Mucosa of gallbladder (tissue), 1 donor: ENCODE measurements at places on chromosomes 5 and 9.

DNA sequence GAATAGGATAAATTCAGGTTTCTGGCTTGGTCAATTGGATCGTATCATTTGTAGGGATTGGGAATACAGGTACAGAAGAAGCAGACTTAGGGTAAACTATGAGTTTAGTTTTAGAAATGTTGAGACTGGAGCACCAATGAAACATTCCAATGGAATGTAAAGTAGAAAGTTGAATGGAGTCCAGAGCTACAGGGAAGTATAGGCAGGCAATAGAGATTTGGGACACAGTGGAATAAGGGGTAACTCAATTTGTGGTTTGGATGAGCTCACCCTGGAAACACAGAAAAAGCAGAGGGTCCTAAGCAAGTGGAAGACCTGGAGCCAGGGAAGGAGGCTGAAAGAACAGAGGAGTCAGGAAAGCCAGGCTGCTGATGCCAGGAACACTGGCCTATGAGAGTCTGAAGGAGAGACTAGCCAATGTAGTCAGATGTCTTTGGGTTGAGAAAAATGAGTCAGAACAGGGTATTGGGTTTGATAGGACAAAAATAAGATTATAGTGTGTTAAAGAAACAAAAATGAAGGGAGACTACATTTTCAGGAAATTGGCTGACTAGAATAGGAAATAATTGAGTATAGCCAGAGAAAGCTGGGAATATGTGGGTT, 72.8 kb downstream of the STARD4 start:
- no peak for DNase-seq

DNA sequence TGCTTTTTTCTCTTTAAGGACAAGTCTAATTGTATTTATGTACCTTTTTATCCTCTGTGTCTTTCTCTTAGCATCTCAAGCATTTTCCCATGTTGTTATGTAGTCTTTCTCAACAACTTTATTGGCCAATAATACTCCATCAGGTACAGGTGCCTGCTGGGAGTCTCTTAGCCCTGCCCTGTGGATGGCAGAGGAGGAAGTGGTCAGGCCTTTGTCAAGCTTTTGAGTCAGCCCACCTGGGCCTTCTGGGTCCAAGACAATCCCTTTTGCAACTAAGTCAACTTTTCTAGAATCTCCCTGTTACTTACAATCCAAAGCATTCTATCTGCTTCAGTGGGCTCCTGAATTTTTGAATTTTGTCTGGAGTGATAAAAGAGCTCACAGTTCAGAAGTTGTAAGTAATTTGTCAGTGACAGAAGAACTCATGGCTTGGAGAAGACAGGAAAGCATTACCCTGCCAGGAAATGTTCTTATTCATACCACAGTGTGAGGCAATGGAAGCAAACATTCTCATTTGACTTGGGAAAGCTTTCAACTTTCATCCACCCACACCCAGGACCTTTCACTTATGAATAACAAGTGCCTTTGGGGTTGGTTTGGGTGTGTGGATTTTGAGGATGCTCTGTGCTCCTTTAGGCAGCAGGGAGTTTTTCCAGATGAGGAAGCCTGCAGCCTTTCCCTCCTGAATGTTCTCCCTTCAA, 200.0 kb upstream of the S1PR3 start:
- no peak for DNase-seq

DNA sequence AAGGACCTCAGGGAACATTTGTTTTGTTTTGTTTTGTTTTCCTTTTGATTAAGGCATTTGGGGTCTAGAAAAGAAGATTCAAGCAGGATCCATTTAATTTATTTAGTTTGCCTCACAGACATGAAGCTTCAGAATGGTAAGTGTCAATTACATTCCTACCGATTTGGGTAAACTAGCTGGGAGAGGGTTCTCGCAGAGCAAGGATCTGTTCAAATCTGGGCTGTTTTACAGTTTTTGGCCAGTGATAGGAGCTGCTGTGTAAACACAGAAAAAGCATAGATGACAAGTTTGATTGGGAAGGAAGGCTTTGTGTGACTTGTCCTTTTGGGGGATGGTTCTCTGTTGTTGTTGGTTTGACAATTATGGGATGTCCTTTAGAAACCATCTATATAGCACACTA, 470.3 kb upstream of the WWC1 start:
- no peak for DNase-seq

DNA sequence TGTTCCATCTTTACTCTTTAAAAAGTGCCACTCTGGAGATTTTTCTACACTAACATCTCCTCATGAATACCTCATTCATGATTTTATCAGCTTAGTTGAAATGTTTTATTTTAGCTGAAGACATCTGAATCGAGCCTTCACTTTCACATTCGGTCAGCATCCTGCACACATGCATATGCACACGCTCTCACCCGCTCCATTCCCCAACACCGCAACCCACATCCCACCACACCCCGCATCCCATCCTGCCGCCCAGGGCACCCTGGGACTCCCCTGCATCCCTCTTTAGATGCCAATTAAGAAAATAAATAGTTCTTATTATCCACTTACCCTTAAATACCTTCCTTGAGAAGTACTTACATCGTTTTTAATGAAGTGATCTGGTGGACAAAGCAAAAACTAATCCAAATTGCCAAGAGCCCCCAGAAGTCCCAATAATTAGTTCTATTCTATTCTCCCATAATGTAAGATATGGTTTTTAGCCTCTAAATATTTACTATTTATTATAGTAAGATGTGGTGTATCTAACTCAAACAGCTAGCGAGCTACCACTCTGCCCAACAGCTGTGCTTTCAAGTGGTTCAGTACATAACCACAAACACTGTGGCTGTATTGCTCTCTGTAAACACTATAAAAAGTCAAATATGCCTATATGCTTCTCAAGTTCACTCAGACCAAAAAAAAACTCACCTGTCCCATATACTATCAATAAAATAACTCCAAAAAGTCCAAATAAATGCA, 38.2 kb downstream of the GZMK start:
- no peak for DNase-seq

GRCh38 chr5:122902263-122902662, 56.9 kb downstream of the SNX24 start:
- DNase-seq: no peak

- DNase-seq: no peak
These were observed 71.7 kb downstream of the ANKRD55 start for GRCh38 chr5:56161439-56161823.

DNA sequence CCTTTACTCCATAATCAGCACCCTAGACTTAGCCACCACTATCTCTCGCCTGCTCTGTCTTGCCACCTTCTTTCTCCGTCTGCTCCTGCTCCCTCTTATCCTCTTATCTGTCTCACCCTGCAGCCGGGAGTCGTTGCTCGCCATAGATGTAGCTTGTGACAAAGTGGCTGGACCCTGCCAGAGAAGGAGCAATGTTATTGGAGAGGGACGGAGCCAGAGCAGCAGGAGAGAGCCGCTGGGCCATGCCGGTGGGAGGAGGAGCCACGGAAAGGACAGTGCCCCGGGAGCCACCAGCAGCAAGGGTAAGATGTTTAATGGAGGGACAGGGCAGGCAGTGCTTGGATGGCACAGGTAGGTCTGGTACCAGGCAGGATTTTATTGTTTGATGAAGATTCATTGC, 137.3 kb downstream of the SEC61B start:
- no peak for DNase-seq

- DNase-seq: no peak
These were observed 112.8 kb downstream of the GCNT1 start for GRCh38 chr9:76571743-76572146.

DNA sequence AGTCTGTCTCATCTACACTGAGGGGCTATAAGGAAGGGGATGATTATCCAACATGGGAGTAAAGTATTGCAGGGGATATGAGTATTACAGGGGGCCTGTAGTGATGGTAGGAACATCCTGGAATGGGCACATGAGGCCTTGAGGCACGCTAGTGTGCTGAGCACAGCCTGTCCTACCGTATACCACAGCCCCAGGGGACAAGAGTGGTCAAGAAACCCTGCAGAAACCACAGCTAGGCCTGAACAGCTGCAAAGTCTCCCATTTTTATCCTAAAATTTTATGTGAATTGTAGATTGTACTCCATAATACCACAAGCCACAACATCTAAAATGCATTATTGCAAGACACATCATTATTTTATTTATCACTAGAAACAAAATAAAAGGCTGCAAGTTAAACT, 136.3 kb upstream of the ASTN2 start:
- no peak for DNase-seq

GRCh38 chr5:165457859-165458481, 1952.6 kb downstream of the MAT2B start:
- no peak for DNase-seq

- no peak for DNase-seq
These were observed 48.6 kb upstream of the GDNF start for GRCh38 chr5:37888476-37888875.
